Nucleus accumbens (tissue), 56 donors: ENCODE measurements at places on chromosomes 6 and 20.

GRCh38 chr6:148455674-148456558 lies 113.3 kb downstream of the SASH1 start:
- peak; percentile 59 for DNase-seq

DNA sequence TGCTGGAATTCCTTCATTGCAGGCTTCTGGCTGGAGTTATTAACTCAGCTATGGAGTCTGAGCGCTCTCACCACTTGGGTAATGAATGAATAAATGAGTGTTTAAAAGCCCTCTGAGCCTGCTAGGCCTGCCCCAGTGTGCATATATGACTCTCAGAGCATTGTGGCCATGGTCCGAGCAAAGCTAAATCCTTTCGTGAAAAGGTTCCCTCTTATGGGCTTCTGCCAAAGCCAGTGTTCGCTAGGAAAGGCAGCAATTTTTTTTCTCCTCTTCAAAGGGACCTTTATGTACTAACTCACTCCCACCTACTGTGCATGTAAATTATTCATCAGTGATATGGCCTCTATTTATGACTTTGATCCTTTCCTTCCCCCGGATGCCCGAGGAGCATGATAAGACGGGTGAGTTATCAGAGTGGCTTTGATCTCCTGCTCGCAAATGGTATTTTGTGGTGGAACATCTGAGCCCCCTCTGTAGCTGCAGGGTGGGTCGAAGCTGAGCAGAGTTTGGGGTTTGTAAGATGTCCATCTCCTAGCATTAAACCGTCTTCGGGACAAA lies 88.6 kb downstream of the LINC00237 start:
- DNase-seq, result no peak

- DNase-seq, result no peak
These were observed 294.7 kb downstream of the KHDC1L start for GRCh38 chr6:72930556-72931132.

DNA sequence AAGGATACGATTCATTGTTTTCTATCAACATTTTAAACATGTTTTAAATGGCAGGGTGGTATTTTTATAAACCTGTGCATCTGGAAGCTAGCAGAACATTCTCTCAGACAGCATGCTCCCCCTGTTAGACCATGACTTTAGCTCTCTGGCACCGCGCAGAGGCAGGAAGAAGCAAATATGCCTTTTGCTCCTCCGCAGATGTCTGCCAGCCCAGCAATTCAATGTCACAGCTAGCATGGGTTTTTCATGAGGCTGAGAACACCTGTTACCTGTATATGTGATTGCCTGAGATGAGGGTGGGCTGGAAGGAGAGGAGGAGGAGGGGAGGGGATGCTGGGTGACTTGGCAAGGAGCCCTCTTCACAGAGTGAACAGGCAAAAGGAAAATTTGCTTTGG lies 6.7 kb downstream of the MTCH1 start:
- peak; percentile 81 for DNase-seq

- no peak for DNase-seq
These were observed 3.8 kb downstream of the DEK start for GRCh38 chr6:18260448-18261106.
